ENCODE measurements at places on chromosomes 4 and X.

GRCh38 chr4:73447671-73448070, 11.7 kb downstream of the AFP start:
- DNase-seq: no peak

DNA sequence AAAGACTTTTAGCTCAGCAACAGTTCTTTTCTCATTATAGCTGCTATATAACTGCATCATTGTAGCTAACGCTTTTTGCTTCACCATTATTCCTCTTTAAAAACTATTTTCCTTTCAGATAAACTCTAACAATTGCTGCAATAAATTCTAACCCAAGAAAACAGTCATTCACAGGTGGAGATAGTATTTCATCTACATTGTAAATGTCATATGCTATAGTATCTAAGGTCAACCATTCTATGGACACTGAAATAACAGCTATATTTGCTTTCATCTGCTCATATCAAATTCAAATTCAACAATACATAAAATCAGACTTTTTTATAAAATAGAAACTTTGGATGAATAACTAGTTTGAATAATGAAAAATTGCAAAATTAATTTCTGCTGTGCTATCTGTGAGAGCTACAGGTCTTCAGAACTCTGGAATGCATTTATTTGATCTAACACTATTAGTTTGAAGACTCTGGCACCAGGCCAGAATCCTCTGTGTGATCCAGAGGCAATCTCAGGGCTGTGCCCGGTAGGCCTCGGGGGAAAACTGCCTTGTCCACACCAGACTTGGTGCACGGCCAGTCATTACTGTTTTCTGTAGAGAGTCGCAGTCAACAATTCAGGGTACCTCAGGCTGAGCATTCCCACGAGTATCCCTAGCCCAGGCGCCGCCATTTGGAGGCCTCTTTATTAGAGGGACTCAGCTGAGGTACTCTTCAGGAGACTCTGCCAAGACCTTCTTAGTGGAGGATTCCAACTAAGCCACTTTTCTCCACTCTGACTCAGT, 332.4 kb downstream of the SLC7A11 start:
- DNase-seq: no peak

- no peak for DNase-seq
Measured at GRCh38 chr4:53899586-53900270, 164.7 kb downstream of the CHIC2 start.

- DNase-seq: no peak
Measured at GRCh38 chrX:136528645-136529315, 3.2 kb upstream of the VGLL1 start.

DNA sequence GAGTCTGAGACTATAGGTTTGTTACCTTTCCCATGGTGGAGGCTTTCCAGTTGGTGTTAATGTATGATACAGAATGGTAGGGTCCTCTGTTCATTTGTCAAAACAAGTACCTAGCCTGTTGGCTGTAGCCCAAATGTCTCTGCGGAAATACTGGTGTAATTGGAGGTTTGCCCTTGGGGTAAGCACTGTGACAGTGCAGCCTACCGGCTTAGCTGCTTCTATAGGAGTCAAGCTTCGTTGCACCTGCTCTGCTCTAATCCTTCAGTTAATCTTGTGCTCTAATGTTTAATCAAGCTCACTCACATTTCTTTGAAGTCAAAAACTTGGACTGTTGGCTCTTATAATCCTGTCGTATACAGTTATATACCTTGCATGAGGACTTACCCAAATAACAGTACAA, 203.4 kb downstream of the CCNG2 start:
- no peak for DNase-seq

DNA sequence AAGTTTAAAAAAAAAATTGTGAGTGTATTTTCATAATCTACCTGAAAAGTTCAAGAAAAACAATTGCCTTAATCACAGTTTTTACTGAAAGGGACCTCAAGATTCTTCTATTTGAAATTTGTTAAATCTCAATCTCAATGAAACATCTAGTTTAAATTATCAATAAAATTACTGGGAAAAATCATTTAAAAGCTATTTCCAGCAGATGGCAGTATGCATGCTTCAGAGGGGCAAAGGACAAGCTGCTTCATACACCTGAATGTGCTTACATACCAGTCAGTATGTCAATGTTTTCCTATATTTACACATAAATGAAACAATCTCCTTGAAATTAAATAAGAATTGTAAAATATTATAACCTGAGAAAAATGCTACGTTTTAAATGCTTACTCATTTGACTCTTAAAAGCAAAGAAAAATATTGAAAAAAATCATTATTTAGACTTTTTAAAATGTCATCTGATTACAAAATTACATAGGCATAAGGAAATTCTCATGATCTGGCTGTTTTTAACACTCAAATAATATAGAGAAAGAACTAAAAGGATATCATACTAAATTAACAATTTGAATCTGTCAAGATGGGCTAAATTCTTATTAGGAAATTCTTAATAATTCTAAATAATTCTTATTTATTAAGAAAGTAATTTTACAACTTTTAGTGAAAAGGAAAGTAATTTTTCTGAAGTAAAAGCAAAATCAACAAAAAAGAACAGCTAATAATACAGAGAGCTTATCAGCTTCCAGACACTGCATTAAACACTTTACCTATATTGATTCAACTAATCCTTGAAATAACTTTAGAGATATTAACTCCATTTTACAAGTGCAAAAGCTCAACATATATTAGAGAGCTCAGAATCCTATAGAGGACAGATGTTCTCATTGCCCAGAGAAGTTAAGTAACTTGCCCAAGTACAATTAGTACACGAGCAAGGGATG, 242.1 kb downstream of the ADAMTS3 start:
- DNase-seq: no peak

DNA sequence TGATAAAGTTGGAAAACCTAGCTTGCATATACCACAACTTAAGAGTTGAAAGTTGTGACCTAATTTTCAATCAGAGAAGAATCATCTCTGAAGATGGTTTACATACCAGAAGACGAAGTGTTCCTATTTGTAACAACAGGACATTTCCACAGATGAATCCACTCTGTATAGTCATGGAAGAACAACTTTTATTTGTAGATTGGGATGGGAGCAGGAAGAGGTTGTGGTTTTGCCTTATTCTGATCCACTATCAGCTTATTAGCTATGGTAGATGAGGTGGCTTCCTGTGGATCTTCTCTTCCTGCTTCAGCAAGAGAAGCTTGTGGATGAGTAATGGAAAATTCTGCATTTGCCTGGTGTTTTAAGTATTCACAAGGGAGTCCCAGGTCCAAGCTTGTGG, 18.6 kb upstream of the SUPT20HL1 start:
- no peak for DNase-seq

GRCh38 chr4:187183826-187184225, 460.2 kb upstream of the FAT1 start:
- no peak for DNase-seq

GRCh38 chr4:42673082-42673425, 16.1 kb upstream of the ATP8A1 start:
- DNase-seq: no peak

- DNase-seq: no peak
Measured at GRCh38 chrX:7115557-7115956, 32.0 kb upstream of the STS start.

DNA sequence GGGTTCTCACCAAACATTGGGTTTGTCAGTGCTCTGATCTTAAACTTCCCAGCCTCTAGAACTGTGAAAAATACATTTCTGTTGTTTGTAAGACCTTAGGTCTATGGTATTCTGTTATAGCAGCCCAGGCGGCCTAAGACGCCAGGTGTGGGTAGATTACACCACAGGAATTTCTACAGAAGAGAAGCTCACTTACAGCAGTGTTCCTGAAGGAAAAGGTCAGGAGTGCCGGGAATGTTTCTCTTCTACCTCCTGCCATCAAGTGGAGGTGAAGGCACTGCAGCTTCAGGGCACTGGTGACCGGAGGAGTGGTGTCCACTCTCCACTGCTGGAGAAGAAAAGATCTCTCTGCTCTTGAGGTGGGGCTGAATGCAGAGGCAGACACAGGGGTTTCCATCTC, 45.7 kb downstream of the FHDC1 start:
- DNase-seq: no peak

DNA sequence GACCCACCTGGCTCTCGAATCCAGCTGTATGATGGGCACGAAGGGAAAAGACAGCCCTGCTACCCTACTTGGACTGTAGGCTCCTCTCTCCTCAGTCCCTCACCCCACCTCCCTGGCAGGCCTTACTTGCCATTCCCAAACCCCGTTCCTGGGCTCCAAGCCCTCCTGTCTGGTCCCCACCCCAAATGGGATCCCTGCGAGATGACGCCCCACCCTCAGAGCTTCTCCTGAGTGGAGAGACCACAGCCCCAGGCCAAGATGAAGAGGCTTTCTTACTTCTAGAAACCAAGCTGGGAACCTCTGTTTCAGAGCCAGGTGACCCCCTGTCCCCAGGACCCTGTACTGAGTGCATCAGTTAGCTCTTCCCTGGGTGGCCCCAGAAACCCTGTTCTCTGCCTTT, 4.5 kb downstream of the NALF2 start:
- DNase-seq: no peak

DNA sequence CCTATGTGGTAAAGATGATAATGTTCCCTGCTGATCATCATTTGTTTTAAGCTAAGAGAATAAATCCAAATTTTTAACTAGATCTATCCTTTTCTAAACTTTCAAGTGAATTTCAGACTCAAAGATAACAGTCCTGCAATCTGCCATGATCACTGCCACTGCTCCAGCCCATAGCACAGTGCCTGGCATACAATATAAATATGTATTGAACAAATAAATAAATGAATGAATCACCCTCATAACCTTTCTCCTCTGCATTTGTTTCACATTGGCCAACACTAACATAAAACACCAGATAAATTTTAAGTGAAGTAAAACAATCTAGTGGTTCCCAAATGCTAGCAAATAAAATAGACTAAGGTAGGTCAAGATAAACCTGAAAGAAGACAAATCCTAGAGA, 439.0 kb downstream of the GPM6A start:
- no peak for DNase-seq

DNA sequence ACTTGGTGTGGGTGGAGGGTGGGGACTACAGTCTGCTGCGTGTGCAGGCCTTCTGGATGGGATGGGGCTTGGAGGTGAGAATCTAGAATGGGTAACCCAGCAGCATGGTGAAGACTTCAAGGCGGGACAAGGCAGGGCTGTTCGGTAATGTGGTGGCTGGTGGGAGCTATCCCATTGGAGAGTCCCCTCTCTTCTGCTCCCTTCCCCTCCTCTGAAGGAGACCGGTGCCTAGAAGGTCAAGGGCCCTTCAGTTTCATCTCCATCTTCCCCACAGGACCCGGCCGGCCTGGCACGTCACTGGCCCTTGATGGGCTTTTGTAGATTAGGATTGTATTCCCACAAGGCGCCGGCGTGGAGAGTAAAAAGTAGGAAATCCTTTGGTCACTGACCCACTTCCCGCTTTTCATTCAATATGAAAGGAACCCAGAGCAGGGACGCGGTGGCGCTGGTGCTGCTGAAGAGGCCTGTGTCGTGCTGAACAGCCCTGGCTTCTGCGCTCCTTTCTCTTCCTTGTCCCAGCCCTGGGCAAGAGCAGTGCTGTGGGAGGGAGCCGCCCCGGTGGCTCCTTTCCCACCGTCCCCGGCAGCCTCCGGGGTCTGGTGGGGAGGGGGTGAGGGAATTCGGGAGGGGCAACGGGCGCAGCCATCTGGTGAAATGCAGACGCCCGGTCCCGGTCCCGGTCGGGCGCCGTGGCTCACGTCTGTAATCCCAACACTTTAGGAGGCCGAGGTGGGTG, 7.3 kb upstream of the HMGB3 start:
- DNase-seq: no peak

- DNase-seq: no peak
Measured at GRCh38 chrX:124433186-124433585, 86.8 kb downstream of the SH2D1A start.

- no peak for DNase-seq
Measured at GRCh38 chr4:164706675-164707074, 47.3 kb upstream of the SMIM31 start.

- no peak for DNase-seq
Measured at GRCh38 chr4:23022032-23022431, 329.3 kb downstream of the GBA3 start.

Measured in GM12891 (cell line).